ENCODE measurements at places on chromosomes 12 and 14.

DNA sequence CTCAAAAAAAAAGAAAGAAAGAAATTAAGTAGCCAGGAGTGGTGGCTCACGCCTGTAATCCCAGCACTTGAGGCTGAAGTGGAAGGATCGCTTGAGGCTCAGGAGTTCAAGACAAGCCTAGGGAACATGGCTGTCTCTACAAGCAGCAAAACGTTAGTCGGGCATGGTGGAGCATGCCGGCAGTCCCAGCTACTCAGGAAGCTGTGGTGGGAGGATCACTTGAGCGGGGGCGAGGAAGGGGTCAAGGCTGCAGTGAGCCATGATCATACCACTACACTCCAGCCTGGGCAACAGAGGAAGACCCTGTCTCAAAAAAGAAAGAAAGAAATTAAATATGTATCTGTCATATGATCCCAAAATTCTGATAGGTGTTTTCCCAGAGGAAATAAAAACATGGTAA is 5.3 kb downstream of the RAD52 start:
- no peak for DNase-seq

- no peak for DNase-seq
Measured at GRCh38 chr14:68191567-68192321, 372.2 kb downstream of the RAD51B start.

DNA sequence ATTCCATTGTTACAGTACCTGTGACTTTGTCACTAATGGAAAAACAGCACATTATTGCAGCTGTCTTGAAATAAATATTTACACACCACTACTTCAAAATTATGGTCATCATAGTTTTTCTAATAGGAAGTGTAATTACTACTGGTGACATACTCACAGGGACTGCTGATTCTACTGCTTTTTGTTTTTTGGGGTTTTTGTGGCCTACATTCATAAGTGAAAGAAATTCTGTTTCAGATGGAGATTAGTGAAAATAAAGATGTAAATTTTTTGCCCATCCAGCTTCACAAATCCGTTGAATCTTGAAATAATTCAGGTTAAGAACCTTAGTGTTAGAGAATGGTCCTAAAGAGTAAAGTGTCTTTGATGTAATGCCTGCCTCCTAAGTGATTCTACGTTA is 17.5 kb downstream of the KNTC1 start:
- DNase-seq: no peak

DNA sequence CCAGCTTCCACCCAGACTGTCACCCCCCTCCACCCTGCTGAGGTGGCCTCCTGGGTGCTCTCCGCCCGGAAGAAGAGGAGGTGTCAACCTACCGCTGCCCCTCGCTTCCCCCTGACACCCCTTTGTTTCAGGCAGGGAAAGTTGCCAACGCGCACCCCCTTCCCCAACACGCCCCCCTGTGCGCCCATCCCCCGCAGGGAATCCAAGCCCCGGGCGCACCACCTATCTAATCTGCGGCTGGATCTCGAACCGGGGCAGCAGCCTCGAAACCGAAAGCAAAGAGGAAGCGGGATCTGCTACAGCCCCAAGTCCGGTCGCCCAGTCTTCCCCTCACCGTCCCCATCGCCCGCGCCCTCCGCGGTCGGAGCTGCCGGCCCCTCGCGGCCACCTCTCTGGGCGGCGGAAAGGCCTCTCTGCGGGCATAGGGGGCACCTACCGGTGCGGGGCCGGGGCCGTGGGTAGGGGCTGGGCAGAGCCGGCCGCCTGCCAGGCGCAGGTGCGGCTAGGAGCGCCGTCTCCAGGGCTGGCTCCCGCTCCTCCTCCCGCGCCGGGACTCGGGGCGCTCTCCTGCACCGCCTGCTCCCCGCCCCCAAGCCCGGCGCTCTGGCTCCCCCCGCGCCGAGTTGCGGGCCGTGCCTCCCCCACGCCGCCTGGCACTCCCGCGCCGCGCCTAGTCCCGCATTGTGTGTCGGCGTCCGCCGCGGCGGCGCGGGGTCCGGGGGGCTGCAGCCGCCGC is 18.3 kb upstream of the PLEKHH1 start:
- peak; percentile 11 for DNase-seq

DNA sequence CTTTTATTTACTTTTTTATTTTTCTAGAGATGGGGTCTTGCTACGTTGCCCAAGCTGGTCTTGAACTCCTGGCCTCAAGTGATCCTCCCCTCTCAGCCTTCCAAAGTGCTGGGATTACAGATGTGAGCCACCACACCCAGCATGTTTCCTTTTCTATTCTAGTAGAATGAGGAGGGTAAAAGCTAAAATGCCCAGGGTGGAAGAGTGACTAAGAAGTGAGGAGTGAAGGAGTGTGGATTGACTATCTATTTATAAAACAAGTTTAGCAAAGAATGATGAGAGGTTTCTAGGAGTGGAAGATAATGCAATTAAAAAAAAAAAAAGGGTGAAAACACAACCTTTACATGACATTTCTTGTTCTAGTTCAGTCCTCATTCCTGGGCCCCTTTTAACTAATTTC is 29.8 kb upstream of the PKP2 start:
- DNase-seq: no peak

GRCh38 chr12:75192196-75192595 is 17.4 kb downstream of the KCNC2 start:
- DNase-seq: no peak

GRCh38 chr12:62138527-62138926 is 121.7 kb upstream of the USP15 start:
- DNase-seq: no peak

DNA sequence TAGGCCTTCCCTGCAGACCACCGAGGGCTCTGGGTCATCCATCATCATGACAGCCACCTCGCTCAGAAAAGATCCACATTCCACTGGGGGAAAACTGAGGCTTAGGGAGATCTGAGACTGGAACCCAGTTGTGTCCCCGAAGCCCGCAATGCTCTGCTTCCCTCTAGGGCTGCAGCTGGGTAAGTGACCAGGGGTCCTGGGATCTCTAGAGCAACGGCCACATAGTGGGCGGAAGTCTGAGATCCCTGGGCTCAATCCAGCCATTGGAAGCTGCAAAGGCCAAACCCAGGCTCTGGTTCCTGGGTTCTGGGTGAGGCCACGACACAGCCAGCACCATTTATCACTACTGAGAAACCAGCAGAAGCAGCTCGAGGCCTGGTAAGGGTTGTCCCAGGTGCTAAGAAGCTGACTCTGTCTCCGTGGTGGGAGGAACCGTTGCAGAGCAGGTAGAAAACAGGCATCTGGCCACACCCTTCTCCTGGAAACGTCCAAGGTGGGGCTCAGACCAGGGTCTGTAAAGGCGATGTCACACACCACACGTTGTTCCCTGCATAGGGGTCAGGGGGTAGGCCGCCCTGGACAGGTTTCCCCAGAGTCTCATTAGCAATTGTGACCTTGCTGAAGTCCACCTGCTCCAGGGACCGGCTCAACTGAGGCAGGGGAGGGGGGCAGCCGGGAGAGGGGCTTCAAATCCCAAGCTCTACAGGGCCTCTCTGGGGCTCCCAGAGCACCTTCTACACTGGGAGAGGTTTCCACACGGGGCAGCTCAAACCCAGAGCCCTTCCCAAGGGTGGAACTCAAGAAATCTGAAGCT is 38.6 kb downstream of the BCL11B start:
- no peak for DNase-seq

GRCh38 chr14:61308198-61308597 is 13.2 kb upstream of the PRKCH start:
- no peak for DNase-seq

GRCh38 chr14:85701116-85701515 is 171.2 kb downstream of the FLRT2 start:
- DNase-seq: no peak

- no peak for DNase-seq
Measured at GRCh38 chr14:31568671-31569070, 7.5 kb downstream of the NUBPL start.

- peak; percentile 61 for DNase-seq
Measured at GRCh38 chr12:10243818-10244520, 31.3 kb downstream of the GABARAPL1 start.

- DNase-seq: no peak
Measured at GRCh38 chr14:80764496-80764895, 177.0 kb downstream of the CEP128 start.

DNA sequence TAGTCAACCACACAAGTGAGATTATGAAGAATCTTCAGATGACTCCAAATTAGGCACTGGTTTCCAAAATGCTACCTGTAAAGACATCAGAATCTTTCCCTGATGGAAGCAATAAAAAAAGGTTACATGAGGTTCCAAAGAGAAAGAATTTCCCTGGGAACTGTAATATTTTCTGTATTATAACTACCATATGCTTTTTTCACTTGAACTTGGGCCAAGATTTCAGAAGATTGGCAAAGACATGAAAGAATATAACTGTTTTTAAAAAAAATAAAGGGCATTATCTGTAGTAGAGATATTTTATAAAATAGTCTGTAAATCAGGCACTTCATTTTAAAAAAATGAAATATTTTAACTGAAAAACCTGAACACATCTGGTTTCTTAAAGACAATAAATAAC is 12.9 kb downstream of the HECTD1 start:
- DNase-seq: no peak

DNA sequence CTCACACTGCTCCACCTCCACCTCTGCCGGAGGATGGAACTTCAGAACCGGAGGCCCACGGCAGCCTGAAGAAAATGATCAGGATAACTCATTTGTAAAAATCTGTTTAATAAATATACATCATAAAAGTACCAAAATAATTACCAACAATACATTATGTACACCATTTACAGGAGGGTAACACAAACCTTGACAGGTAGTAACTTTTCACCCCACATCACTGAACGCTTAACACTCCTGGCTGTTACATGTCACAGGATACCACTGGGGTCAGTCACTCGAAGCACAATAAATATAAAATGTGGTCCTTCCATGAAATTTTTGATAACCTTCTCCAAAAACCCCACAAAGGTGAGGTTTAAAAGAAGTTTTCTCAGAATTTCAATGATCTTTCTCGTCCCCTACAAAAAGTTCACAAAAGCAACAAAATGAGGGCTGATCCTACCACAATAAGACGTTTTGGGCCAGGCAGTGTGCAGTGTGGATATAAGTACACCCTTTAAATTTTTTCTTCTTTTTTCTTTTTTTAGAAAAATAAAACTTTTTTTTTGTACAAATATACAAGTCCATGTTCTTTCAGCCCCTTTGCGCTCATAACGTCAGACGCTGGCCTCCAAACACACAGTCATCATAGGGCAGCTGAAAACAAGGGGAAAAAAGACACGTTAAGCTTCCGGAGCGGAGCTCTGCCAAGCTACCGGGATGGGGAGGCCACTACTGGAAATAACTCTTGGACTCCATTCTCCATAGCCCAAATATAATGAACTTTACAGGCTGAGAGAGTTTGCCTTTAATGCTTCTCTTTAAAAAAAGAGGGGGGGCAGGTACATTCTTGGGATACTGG is 2.9 kb downstream of the NFKBIA start:
- DNase-seq: no peak

DNA sequence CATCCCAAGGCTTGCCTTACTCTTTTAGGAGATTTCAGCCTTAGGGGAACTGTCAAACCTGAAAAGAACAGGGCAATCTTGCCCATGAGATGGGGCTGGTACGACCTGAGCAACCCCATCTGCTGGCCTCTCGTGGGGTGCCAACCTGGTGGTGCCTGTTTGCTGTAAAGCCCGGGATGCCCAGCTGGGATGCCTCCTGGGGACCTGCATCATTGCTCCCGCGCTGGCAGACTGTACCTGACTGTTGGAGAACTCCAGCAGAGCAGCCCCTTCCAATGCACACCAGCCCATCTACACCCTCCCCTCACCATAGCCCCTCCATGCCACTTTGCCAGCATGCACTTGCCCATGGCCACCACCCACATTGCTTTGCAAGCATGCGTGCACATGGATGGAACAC is 335.7 kb downstream of the RPS29 start:
- no peak for DNase-seq

- DNase-seq: no peak
Measured at GRCh38 chr12:93390549-93391297, 13.0 kb downstream of the NUDT4 start.

DNA sequence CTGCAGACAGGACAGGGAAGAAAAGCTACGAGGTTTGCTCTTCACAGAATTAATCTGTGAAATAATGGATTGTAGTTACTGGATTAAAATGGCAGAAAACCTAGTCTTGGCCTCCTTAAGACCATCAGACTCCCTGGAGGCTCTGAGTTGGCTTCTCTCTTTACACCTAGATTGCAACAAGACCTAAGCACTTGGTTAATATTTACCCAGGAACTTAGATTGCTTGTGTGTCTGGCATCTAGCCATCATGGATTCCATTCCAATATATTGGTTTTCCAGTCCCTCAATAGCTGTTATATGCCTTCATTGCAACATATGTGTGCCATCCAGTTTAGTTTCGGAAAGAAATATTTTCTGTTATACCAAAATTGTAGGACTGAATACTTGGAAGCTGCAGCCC is 1.9 kb upstream of the GTF2A1 start:
- DNase-seq: no peak

DNA sequence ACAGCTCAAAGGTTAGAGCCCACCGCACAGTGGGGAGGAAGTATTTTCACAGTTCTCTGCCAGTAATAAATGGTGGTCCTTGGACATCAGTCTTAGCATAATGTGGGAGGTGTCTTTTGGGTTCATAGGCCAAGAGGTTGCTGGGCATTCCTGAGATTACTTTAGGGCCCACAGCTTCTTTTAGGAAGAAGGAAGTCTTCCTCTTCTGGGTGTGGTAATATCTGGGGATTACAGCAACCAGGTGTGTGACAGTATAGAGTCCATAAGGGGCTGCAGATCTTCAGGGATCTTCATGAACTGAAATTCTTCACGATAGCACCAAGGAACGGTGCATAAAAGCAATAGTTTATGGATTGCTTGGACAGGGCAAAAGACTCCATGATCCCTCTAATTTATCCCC is 56.2 kb upstream of the PTGR2 start:
- DNase-seq: no peak

GRCh38 chr14:76428611-76429010 is 52.7 kb downstream of the ESRRB start:
- DNase-seq: no peak

DNA sequence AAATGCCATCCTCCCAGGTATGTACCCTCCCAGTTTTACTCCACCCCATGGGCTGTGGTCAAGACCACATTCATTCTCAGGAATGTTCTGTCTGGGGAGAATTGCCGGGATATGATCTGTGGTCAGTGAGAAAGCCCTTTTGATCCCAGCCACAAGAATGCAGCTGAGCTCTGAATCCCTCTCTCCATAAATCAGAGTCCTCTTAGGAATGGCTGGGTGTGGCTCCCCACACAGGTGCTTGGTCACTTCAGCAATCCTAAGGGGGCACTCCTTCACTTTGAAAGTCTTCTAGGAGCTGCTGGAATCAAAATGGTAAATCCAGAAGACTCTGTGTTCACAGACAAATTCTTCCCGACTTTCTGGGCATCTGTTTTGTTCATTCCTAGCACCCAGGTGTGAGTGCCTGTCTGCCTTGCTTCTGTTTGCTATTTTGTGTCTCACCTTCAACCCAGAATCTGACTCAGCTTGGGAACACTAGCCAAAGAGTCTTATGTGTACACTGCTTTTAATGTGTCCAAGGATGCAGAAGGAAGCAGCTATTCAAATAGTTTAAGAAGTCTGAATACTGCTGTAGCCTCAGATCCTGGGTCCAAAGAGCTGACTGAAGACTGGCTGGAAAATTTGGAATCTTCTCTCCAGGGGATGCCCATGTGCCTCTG is 144.6 kb upstream of the CDKN3 start:
- no peak for DNase-seq

- DNase-seq: no peak
Measured at GRCh38 chr12:131732996-131733615, 22.2 kb downstream of the SFSWAP start.
